NK-92 treated with Interleukin-12 subunit alpha and Interleukin-12 subunit beta, amount 100 ng/mL, for 24 hours (cell line): ENCODE measurements at places on chromosomes 12 and 14.

GRCh38 chr14:50775357-50775756 lies 55.6 kb downstream of the NIN start:
- DNase-seq, result no peak

GRCh38 chr12:32051511-32052211 lies 55.0 kb upstream of the BICD1 start:
- DNase-seq, result no peak

GRCh38 chr12:122076743-122077495 lies 1.6 kb upstream of the MLXIP start:
- DNase-seq, result no peak

GRCh38 chr12:132471858-132472255 lies 18.1 kb upstream of the FBRSL1 start:
- no peak for DNase-seq

GRCh38 chr14:72318648-72319047 lies 386.4 kb downstream of the RGS6 start:
- no peak for DNase-seq

DNA sequence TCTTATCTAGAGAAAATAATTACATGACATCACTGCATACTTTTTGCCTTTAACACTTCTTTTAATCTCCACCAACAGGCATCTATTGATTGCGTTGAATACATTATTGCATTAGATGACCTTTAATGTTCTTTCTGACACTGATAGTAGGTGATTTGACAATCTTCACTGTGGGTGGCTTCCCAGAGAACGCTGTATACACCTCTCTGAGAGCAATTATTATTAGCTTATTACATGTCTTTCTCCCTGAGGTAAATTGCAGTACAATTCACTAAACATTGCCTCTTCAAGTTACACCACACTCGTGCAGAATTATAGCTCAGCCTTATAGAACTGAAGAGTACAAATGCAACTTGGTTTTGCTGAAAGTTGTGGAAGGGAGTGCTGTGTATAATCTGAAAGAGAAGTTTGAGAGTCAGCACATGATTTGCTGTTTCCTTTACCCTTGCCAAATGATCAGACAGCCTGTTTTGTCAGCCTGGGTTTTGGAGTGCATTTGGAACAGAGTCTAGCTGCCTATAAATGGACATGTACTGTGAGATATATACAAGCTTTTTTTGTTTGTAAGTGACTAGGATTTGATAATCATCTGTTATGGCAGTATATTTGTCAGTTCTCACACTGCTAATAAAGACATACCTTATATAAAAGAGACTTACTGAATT lies 369.2 kb downstream of the CCER1 start:
- DNase-seq, result no peak

GRCh38 chr12:98612696-98613334 lies 19.3 kb downstream of the SLC25A3 start:
- DNase-seq, result peak; percentile 38

DNA sequence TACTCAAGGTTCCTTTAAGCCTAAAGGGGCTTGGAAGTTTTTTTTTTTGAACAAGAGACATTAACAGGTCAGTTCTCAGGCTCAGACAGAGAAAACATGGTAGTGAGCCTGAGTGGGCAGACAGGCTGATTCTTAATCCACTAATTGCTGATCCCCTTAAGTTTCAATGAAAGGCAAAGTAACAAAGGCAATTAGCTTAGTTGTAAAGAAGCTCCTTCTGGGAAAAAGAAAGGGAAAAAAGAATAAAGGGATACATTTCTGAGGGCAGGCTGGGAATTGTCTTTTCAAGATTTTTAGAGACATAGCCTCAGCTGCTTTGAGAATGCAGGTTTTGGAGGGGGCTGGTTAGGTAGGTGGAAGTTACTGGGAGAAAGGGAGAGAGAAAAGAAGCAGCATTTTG lies 133.8 kb downstream of the CFAP54 start:
- no peak for DNase-seq

GRCh38 chr12:131855521-131856142 lies 27.4 kb downstream of the MMP17 start:
- DNase-seq, result no peak

DNA sequence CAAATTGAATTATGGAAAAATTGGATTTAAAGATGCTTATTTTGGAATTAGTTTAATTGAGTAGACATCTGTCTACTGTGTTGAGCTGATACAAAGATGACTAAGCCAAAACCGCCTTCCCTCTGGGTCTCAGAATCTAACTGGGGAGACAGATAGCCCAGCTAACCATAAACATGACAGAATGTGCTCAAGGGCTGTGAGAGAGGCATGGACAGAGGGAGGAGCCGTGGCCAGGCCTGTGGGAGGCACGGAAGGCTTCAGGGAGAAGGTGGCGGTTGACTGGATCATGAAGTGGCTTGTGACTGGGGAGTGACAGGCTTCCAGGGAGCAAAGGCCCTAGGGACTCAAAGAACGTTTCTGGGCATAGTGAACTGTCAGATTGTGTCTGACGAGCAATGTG lies 74.6 kb downstream of the DACT1 start:
- DNase-seq, result no peak
